ENCODE measurements at places on chromosomes 4 and X.
A peak's percentile ranks its signal among the peaks of the same experiment; 100 is the strongest.

- DNase-seq, result no peak
Observed at GRCh38 chrX:95791876-95792275, 892.8 kb upstream of the DIAPH2 start.

GRCh38 chr4:25624616-25625015, 31.0 kb upstream of the SLC34A2 start:
- no peak for DNase-seq

- no peak for DNase-seq
Observed at GRCh38 chrX:119745283-119745848, 13.0 kb upstream of the SOWAHD start.

- no peak for DNase-seq
Observed at GRCh38 chrX:125654501-125654900, 334.8 kb downstream of the TEX13C start.

DNA sequence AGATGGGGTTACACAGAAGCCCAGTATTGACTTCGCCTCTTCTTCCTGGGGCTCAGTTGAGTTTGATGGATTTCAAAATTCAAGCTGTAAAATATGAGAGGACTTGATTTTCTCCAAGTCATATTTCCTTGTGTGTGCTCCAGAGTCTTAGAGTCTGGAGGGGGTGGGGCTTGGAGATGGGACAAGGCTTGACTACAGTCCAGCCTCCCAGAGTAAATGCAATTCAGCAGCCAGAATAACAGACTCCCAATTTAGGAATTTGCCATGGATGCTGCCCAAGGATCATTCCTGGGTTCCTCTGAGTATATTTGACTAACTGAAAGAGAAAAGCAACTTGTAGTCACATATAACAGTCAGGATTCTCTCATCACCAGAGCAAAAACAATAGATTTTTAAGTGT, 53.7 kb upstream of the RBPJ start:
- DNase-seq, result no peak

GRCh38 chr4:98046665-98047064, 96.6 kb downstream of the STPG2 start:
- no peak for DNase-seq

GRCh38 chr4:6616087-6616995, 24.1 kb upstream of the MRFAP1 start:
- no peak for DNase-seq

GRCh38 chrX:10856797-10857196, 236.4 kb upstream of the MID1 start:
- no peak for DNase-seq

- no peak for DNase-seq
Observed at GRCh38 chr4:149823769-149824221, 8.2 kb upstream of the IQCM start.

DNA sequence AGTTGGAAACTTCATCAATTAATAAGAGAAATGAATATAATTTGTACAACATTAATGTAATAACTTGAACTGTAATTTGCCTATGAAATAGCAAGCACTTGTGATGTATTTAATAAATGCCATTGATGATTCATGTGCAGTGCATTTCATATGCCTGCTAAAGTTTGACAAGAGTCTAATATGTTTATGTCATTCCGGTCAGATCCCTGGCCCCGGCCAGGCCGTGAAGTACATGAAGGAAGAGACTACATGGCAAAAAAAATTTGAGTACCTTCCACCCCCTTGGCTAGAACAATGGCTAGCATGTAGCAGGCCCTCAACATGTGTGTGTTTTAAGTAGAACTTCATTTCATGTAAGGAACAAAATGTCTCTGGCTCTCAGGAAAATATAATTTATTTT, 161.3 kb downstream of the ATP10D start:
- DNase-seq, result no peak

- DNase-seq, result no peak
Observed at GRCh38 chr4:8220661-8221450, 21.8 kb downstream of the SH3TC1 start.

GRCh38 chr4:121697564-121697963, 784 bp upstream of the ANXA5 start:
- peak; percentile 30 for DNase-seq

DNA sequence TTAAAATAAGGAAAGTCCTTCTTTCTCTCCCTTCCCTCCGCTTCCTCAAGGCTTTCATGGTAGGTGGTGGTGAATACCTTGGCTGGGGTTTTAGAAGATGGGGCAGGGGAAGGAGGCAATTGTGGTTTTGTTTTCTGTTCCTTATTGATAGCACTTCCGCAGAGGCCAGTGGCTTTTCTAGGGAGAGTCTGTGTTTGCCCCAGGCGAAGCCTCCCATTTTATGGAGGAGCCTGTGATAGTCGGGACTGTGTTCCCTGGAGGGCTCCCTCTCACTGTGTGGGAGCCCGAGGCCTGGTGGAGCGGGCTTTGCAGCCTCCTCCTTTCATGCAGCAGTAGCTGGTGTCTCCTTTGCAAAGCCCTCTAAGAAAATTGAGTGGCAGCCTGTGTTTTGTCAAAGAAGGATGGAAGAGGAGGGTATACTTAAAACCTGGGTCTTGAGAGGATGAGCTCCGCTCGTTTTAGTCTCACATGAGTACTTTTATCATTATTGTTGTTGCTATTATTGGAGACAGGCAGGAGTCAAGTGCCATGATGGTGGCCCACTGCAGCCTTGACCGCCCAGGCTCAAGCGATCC, 29.8 kb upstream of the STOX2 start:
- DNase-seq, result no peak

DNA sequence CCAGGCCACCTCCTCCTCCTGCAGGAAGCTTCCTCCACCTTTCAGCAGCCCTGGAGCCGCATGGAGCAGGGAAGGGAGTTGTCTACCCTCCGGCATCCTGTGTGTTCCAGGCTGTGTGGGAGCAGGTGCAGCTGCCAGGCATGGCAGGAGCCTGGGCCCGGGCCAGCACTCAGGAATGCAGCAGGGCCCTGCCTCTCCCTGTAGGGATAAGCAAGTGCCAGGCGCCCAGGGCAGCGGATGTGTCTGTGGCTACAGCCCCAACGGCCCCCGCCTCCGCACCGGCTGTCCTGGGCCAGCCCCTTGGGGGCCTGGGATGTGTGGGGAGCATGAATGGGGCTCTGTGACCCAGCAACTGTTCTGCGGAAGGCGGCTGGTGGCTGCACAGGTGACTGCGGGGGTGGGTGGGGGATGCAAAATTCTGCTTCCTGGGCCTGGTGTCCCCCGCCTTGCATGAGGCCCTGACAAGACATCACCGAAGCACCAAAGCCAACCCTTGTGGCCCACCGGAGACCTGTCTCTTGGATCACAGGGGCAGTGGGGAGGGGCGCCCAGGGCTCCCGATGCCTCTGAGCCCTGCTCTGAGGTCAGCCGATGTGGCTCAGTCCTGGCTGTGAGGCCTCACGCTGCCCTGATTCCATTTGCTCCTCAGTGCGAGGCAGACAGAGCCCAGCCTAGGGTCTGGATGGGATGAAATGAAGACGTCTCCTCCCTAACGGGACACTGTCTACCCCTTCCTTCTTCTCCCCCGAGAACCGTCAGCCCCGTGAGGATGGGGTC, 1.4 kb upstream of the DOK7 start:
- no peak for DNase-seq

GRCh38 chr4:118833192-118833820, 2.6 kb downstream of the SEC24D start:
- DNase-seq, result no peak

GRCh38 chr4:173517781-173518424, 12.1 kb downstream of the HAND2 start:
- DNase-seq, result no peak

DNA sequence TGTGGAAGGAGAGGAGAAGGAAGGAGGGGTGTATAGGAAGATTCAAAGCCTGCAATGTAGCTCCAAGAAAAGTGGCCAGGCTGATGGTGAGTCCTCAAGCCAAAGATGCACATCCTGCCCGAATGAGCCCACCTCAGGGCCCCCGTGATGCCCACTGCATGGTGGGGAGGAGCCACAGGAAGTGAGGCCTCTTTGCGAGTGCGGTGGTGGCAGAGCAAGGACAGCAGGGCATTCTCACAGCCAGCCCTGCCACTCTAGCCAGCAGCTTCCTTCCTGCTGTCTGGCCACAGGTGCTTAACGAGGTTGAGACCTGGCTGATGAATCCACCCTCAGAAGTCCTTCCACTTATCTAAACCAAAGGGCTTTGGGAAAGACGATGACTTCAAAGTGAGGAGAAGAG, 55.8 kb downstream of the BCOR start:
- DNase-seq, result no peak

- DNase-seq, result no peak
Observed at GRCh38 chr4:184860018-184860779, 34.4 kb upstream of the ACSL1 start.

DNA sequence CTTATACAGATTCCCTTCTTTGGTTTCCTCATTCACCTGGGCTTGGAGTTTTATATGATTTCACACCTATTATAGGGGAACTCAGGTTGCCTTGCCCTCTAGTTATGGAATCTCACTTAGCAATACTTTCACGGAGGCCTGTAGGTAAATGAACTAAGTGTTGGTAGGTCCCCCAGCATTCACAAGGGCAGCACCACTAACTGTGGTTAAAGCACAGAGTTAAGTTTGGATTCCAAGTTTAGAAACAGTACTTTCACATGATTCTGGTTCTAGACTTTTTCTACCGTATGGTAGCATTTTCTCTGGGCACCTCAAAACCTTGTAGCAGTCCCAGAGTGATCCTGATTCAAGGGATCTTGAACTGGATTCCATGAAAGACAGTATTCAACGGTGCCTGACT, 46.4 kb downstream of the SH2D1A start:
- no peak for DNase-seq

GRCh38 chr4:48225368-48226141, 44.1 kb downstream of the TEC start:
- DNase-seq, result no peak

DNA sequence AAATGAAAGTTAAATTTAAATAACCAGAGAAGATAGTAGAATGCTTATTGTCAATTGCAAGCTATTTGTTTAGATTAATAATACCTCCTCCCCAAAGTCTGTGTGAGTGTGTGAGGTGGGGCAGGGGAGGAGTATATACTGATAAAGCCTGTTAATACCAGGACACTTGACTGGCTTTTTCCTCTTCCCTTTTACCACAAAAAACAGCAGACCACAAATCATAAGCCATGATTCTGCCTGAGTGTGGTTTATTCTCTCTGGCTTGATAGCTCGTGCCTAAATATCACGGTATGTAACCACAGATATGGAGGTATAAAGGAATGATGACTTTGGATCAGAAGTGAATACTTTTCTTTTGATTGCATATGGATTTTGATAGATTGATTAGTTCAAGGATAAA, 21.9 kb upstream of the SCRG1 start:
- DNase-seq, result no peak

DNA sequence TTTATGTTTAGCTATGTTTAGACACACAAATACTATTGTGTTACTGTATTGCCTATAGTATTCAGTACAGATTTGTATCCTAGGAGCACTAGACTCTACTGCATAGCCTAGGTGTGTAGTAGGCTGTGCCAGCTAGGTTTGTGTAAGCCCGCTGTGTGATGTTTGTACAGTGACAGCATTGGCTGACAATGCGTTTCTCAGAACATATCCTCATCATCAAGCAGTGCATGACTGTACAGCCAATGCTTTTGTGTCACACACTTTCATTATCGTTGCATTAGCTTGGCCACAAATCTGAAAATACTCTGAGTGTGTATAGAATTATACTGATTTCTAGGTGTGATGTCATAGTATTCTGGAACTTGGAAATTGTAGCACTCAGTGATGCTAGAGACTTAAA, 63.4 kb downstream of the CLDN34 start:
- DNase-seq, result no peak

GRCh38 chrX:111445485-111445884, 33.5 kb upstream of the DCX start:
- no peak for DNase-seq

- DNase-seq, result no peak
Observed at GRCh38 chrX:30212172-30212571, 3.2 kb upstream of the MAGEB2 start.

DNA sequence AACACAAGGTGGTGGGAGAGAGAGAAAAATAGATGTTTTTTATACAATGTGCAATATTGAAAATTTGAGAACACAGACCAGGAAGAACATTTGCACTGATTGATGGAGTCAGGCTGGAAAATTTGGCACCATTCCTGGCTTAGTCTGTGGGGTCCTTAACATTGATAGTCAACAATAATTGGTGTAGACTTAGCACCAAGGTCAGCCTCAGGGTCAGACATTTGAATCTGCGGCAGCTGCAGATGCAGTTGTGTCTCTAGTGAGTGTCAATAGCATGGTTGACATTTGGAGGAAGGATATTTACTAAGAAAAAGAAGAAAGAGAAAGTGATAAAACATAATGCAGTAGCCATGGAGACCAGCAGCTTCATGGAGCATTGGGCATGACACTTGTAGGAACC, 31.5 kb upstream of the GLRA3 start:
- no peak for DNase-seq

- no peak for DNase-seq
Observed at GRCh38 chrX:110657073-110657472, 138.5 kb downstream of the CHRDL1 start.

GRCh38 chr4:14864365-14865030, 137.8 kb upstream of the CPEB2 start:
- DNase-seq, result no peak

DNA sequence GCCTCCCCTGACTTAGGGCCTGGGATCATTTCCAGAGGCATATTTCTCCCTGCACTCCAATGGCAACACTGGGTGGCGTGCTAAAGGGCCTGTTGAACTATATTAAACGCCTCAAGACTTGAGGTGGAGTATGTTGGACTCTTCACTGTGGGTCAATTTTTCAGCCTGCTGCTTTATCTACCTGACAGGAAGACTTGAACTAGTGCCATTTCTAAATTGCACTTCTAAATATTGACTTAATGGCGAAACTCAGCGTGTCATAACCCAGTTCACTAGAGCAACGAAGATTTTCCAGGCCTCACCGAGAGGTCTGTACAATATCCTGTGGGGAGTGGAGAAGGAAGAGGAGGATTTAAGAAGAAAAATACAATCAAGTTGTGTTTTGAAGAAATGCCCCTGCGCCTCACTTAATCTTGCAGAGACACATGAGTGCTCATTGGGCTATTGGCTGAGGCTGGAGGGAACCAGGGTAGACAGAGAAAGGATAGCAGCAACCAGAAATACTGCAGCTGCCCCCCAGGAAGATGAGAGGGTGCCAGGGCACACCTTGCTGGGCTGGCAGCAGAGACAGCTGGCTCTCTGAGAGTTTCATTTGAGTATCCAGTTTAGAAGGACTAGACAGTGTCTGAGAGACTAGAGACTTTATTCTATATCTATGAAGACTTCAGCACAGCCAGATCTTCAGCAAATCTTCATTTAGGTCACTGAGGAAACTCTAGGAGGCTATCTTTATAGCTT, 67.4 kb downstream of the ENPP6 start:
- DNase-seq, result no peak

DNA sequence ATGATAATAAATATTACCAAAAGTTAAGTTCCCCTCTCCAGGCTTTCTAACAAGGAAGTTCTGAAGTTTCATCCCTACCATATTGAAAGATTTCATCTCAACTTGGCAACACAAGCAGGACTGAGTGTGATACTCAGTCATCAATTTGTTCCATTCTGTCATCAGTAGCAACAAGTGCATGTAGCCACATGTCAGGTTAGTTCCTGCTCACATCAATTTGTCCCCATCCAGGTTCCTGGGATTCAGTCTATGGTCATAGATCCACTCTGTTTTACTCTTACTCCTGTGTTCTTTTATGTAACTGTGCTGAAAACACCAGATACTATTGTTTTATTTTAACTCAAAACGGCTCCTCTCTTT, 22.2 kb downstream of the SMPX start:
- DNase-seq, result no peak

- no peak for DNase-seq
Observed at GRCh38 chr4:153713866-153714646, 30.0 kb downstream of the TLR2 start.

Measured in CD4-positive, alpha-beta T cell treated with Interleukin-1 beta for 1 hour (primary cell).